T follicular helper cell (primary cell): ENCODE measurements at places on chromosomes 7 and 10.

GRCh38 chr10:99393036-99393435, 37.4 kb downstream of the GOT1 start:
- DNase-seq: no peak

GRCh38 chr10:91350651-91351081, 59.5 kb upstream of the HECTD2 start:
- DNase-seq: no peak

DNA sequence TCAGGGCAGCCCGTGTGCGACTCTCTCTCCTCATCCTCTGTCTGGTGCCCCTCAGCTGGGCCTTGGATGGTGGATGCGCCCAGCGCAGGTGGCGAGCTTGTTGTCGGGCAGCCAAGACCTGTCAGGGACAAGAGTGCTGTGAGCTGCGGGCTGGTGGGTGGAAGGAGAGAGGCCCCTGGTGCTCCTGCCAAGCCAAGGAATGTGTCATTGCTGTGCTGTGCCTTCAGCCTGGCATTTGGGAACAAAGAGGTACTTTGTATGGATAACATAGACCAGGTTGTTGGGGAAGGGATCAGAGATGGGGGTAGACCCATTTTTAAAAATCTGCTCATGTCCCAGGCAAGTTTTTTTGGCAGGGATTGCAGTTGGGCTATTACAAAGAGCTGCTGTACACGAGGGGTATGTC, 120.9 kb downstream of the PKD1L1 start:
- DNase-seq: no peak

- DNase-seq: no peak
Observed at GRCh38 chr7:16028636-16029035, 342.2 kb upstream of the MEOX2 start.

GRCh38 chr10:95356-96115, 39.7 kb upstream of the ZMYND11 start:
- no peak for DNase-seq

DNA sequence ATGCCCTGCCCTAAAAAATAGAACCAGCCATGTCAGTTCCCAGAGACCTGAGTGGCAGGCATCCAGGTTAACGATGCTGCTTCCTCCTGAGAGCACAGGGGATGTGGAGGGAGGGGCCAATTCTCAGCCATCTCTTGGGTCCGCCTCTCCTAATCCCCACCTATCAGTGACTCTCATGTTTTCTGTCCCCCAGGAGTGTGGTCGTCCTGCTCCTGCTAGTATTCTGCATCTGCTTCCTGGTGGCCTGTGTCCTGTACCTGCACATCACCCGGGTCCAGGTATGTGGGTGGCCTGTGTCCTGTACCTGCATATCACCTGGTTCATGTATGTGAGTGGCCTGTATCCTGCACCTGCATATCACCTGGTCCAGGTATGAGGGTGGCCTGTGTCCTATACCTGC, 105.3 kb downstream of the ADCY1 start:
- DNase-seq: no peak

DNA sequence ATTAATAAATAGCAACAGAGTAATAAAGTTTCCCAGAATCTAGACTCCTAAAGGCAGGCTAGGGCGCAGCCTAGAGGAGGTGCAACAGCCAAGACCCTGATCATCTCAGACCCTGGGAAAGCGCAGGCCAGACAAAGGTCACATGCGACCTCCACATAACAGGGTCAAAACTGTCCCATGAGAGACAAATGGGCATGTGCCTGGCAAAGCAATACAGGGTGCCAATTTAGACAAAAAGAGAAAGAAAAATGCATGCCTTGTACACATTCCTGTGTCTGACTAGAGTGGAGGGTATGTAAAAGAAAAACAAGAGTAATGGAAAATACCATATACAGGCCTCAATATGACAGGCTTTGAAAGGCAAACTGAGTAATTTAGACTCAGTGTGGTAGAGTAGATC, 22.2 kb downstream of the MPP7 start:
- DNase-seq: no peak

- DNase-seq: no peak
Observed at GRCh38 chr10:103232772-103233488, 12.8 kb upstream of the RPEL1 start.

DNA sequence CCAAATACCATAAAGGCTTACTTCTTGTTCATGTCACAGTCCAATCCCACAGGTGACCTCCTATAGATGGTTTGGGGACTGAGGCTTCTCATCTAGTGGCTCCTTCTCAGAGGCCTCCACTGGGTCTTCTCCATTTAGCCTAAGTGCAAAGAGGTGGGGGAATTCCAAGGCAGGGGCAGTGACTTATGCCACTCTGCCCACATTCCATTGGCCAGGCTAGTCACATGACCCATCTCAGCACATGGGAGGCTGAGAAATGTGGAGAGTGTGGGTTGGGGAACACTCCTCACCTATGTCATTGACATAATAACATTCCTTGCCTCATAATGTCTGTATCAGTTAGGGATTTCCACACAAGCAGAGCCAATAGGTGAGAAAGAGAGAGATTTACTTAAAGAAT, 104.3 kb upstream of the PLXNA4 start:
- no peak for DNase-seq

DNA sequence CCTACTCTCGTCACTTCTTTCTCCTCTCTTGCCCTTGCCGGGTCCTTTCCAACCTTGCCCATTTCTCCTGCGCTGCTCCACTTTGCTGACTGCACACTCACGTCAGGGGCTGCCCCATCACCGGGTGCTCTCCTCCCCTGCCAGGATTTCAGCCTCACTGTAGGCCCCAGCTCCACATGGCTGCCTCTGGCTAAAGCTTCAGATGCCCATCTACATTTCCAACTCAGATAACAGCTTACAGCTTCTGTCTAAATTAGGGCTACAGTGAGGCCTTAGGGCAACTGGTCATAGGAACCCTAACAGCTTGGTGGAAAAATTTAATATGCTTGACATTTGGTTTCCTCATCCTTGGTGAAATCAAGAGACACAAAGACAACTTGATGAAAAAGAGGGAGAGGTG, 25.9 kb downstream of the C10orf120 start:
- DNase-seq: no peak

DNA sequence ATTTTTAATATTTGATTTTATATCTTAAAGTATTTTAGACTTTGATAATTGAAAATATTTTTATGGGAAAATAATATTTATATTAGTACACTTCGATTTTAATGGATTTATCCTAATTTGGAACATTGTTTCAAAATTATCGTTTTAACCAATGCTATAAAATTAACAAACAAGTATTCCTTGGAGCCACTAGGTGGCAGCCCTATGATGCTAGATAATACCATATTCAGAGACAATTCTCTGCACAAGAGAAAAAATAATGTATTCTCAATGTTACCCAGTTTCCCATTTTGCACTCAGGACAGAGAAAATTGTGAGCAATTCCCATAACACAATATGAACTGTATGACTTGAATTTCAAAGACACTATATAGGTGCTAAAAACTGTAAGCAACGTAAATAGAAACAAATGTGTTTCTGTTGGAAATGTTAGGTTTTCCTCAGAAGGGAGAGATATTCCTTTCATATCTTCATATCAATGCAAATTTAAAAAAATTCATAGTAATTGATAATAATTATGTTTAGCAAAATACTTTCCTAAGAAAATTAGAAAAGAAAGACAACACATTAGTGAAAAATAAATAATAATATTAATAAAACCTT, 237.8 kb downstream of the SEMA3E start:
- no peak for DNase-seq

DNA sequence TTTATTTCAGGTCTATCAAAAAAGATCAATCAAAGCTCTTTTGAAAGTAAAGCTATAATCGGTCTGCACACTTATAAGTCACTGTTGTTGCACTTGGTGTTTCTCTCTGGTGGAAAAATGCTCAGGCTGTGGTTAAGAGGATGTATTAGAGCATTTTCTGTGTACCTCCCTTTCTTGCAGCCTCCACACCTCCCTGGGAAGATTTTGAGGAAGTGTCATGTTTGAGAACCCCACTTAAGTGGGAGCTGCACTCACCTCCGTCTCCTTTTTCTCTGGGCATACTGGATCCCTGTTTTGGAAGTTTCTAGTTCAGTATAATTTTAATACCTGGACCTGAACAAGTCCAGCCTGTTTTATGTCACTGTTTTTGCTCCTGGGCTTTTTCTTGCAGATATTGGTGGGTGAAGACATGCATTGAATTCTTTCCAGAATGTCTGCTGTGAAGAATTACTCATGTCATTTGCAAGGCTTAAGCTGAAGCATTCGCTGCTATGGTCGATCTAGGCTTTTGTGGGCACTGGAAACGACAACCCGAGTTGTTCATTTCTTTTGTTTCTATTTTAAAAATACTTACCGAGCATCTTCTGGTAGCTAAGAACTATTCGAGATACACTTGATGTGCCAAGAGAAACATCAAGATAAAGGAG, 36.6 kb downstream of the TCF7L2 start:
- no peak for DNase-seq

GRCh38 chr10:1559761-1560160, 177.6 kb downstream of the ADARB2 start:
- DNase-seq: no peak

DNA sequence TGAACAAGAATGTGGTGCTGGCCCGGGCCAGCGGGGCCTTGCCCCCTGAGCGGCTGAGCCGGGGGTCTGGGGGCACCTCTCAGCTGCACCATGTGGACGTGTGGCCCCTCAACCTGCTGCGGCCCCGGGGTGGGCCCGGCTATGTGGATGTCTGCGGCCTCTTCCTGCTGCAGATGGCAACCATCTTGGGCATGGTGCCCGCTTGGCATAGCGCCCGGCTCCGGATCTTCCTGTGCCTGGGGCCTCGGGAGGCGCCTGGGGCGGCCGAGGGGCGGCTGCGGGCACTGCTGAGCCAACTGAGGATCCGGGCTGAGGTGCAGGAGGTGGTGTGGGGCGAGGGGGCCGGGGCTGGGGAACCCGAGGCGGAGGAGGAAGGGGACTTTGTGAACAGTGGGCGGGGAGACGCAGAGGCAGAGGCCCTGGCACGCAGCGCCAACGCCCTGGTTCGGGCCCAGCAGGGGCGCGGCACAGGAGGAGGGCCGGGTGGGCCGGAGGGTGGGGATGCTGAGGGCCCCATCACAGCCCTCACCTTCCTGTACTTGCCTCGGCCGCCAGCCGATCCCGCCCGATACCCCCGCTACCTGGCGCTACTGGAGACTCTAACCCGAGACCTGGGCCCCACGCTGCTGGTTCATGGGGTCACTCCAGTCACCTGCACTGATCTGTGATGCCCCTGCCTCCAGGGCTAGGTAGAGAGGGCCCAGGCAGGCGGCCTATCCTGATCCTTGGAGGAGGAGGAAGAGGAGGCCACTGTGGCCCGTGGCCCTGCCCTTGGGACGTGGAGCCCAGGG, 1.1 kb upstream of the TRIP6 start:
- DNase-seq: no peak

DNA sequence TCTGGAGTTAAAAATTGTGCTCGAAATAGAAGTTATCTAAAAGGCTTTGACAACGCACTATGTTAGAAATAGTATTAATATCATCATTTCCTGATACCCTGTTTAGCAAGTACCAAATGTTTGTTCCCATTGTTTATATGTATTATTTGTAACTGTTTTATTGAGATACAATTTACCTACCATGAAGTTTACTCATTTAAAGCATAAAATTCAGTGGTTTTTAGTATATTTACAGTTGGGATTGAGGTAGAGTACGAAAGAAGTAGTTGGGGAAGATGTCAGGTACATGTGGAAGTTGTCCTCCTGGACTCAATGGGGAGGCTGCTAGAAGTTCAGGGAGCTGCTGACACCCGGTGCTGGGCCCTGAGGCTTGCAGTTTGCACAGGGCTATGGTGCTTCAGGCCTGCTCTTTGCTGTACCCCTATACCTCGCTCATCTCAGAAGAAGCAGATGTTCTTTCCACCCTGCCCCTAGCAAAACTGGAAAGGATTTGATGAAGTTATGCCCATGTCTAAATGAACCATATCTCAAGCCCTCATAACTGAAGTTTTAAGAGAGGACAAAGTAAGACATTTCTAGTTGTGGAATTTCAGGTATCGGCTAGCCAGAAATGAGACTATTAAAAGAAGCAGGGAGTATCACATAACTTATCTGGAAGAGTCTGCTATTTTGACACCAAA, 25.2 kb upstream of the WNT16 start:
- no peak for DNase-seq

- peak; percentile 64 for DNase-seq
Observed at GRCh38 chr10:71569775-71570588, 149.6 kb downstream of the C10orf105 start.

DNA sequence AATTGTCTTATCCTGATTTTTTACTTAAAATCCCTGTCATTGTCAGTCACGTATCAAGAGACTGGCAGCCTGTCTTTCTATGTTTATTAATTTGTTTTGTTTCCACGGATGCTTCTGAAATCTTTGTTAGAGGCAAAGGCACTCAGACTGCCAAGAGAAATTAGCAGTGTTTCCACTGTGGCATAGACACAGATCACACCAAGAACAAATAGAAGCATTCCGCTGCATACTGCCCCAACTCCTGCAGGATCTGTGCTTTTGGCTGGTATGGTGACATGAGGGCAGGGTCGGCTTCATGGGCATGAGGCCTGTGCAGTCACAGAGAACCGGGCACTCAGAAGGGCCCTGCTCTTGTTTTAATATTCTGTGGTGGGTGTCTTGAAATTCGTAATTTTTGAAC, 18.4 kb downstream of the CLDN12 start:
- no peak for DNase-seq

GRCh38 chr10:35992107-35992506, 350.0 kb upstream of the FZD8 start:
- DNase-seq: no peak

- no peak for DNase-seq
Observed at GRCh38 chr10:113991091-113991860, 52.4 kb upstream of the ADRB1 start.

DNA sequence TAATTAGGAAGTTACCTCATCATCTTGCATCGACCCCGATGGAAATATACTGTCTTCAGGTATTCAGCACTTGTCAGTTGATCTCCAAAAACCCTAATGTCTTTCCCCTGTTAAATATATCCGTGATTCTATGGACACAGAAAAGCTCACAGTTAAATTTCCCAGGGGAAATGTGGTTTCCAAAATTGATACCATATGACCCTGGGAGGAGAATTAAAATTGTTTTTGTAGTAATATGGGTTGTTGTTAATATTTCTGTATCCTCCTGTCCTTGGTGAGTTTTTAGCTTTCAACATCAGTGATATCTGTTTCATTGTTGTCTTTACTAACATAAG, 132.1 kb downstream of the CELF2 start:
- no peak for DNase-seq

GRCh38 chr7:66142996-66143395, 28.3 kb downstream of the CRCP start:
- DNase-seq: no peak

- DNase-seq: no peak
Observed at GRCh38 chr10:36375107-36375506, 733.0 kb upstream of the FZD8 start.
